ENCODE measurements at places on chromosomes 2 and 18.

DNA sequence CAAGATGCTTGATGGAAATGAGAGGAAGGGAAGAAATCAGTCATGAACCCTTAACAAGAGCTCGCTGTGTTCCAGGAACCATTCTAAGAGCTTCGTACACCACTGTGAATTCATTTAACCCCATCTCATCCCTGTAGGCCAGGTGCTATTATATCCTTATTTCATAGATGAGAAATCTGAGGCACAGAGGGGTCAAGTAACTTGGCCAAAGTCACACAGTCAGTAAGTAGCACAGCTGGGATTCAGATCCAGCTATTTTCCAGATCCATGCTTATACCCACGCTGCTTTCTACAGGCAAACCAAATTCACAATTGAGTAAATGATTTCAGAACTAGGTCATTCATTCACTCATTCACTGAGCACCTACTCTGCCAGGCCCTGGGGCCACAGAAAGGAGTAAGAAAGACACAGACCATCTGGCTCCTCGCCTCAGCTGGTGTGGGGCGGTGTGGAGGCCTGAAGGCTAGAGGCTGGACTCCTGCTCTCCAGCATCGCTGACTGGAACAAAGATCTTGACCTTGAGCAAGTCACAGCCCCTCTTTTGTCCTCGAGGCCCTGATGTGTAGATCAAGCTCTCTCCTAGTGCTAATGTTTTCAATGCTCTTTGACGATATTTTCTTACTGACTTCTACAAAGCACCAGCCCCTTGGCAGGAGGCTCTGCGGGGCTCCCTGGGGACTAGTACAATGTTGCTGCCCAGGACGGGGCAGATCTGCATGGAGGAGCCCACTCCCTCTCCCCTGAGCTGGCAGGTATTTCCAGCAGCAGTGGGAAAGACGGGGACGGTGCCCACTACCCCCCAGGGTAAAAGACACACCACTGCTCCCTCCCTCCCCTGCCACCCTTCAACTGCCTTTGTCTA is 26.5 kb downstream of the STEAP3 start:
- DNase-seq = no peak

GRCh38 chr2:219698748-219699439 is 71.5 kb downstream of the SLC4A3 start:
- DNase-seq = no peak

GRCh38 chr18:54140641-54141040 is 83.8 kb downstream of the MBD2 start:
- DNase-seq = no peak

DNA sequence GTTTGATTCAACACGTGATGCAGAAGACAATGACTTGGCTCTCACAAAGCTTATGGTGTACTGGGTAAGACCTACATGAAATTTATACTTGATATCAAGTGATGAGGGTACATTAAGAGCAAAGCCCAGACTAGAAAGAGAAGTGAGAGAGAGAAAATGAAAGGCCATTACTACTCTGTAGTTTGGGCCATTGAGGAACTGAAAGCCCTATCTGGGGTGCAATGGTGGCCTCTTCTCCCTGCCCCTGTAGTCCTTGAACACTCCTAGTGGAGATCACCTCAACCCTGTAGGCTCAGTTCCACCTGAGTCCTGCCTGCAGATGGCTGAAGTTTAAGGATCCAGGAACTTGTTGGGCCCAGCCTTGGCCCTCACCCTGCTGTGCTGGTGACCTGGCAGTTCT is 569.8 kb upstream of the MEX3C start:
- DNase-seq = no peak

- no peak for DNase-seq
Measured at GRCh38 chr18:12074736-12075135, 18.9 kb upstream of the ANKRD62 start.

- DNase-seq = no peak
Measured at GRCh38 chr2:2926009-2926857, 451.4 kb downstream of the EIPR1 start.

GRCh38 chr2:120832296-120833070 is 96.8 kb downstream of the GLI2 start:
- DNase-seq = no peak

- DNase-seq = no peak
Measured at GRCh38 chr2:43846140-43846793, 7.5 kb downstream of the ABCG8 start.

DNA sequence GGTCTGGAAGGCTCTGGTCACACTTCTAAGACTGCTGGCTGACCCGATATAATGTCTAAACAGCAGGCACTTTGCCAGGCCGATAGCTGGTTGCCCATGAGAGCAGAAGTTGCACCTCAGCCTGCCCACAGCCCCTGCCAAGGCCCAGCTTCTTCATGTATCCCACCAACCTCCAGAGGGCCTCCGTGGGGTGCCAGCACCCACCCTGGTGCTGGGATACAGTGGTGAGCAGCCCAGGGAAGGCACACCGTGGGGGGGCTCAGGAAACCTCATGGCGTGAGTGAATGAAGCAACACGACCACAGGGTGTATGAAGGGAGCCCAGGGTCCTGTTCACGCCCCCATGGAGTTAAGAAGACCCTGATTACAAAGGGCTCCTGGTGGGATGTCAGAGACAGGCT is 16.2 kb upstream of the GLI2 start:
- DNase-seq = no peak

- DNase-seq = no peak
Measured at GRCh38 chr2:84959095-84959565, 11.8 kb upstream of the KCMF1 start.

GRCh38 chr2:173412628-173413027 is 58.0 kb downstream of the CDCA7 start:
- no peak for DNase-seq

DNA sequence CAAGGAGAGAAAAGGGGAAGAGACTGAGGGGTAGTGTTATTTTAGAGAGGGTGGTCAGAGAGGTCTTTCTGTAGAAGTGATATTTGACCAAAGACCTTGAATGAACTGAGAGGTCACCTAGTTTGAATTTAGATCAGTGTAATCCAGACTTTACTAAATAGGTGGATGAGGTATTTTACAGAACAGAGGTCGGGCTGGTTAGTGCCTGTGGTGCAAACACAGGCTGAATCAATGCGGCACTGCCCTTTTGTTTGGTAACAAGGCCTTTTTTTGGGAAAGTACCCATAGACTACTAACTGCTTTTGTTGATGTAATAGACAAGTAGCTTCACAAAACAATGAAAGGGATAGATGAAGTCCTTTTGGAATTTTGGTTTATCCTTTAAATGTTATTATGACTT is 15.9 kb downstream of the RAPGEF4 start:
- no peak for DNase-seq

GRCh38 chr2:75453384-75454240 is 107.1 kb downstream of the EVA1A start:
- no peak for DNase-seq

GRCh38 chr2:152827944-152828343 is 109.5 kb downstream of the ARL6IP6 start:
- DNase-seq = no peak

All from stimulated activated CD4-positive, alpha-beta T cell treated with anti-CD3 and anti-CD28 coated beads, Interleukin-1b, Interleukin-23, amount 100 ng/mL, for 48 hours (primary cell).